Cortex of kidney (tissue), 1 donor: ENCODE measurements at places on chromosomes 1 and 21.

- DNase-seq = no peak
These were observed 63.4 kb downstream of the CD2 start for GRCh38 chr1:116817582-116818064.

- no peak for DNase-seq
These were observed 64.0 kb upstream of the TARDBP start for GRCh38 chr1:10948463-10948775.

DNA sequence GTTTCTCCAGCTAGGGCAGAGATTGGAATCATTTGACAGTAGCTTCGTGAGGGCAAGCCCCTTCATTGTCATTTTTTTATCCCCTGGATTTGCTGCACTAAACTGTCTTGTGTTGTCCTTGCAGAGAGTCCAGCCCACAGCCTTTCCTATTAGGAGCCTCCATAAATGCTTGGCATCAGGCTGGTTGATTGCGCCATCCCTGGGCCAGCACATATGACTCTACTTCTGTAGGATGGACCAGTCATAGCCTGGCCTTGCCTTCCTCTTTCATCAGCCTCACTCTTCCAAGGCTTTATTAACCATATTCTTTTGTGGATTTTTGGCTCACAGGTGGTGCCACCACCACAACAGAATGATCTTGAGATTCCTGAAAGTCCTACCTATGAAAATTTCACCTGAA lies 31.4 kb downstream of the LY9 start:
- DNase-seq = no peak

DNA sequence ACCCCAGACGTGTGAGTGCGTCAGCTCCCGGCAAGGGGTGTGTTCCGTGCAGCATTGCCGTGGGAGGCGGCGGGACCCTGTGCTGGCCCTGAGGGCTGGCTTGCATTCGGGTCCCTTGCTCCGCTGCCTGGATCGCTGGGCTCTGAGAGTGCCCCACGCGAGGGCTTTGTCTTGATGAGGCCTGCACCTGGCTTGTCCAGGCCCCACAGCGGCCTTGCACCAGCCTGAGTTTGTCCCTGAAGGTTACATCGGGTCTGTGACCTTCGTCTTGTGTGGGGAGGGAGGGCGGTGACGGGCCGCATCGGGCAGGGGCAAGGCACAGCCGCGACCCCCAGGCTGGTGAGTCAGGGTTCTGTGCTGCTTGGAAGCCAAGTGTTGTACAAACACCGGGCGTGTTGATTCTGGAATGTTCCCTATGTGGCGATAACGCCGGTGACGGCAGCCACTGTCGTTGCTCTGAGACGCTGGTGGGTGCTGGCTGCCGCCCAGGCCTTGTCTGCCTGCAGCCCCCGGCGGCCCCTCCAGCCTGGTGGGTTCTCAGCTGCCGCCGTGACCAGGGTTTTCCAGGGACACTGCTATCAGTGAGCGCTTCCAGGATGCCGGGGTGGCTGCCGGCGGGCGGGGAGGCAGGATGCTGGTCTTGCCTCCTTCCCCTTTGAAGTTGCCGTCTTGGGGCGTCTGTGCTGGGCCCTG lies 42.9 kb downstream of the SLX9 start:
- DNase-seq = no peak

DNA sequence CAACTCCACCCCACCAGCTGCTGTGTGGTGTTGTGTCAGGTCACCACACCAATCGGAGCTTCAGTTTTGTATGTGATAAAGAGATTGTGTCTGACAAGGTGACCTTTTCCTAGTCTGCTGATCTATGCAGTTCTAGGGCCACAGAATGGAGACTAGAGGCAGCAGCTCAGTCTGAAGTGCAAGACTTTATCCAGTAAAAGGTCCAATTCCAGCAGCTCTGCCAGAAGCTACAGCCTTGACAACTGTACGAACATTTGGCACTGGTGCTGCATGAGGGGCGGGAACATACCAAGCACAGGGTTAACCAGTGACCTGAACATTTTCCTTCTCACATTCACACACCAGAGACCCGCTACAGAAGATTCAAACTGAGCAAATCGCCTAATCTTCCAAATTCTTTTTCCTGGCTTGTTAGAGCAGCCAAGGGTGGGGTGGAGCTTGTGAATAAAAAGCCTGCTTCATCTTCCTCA lies 9.3 kb downstream of the FMO1 start:
- no peak for DNase-seq

GRCh38 chr1:15272009-15272781 lies 25.2 kb downstream of the FHAD1 start:
- no peak for DNase-seq

DNA sequence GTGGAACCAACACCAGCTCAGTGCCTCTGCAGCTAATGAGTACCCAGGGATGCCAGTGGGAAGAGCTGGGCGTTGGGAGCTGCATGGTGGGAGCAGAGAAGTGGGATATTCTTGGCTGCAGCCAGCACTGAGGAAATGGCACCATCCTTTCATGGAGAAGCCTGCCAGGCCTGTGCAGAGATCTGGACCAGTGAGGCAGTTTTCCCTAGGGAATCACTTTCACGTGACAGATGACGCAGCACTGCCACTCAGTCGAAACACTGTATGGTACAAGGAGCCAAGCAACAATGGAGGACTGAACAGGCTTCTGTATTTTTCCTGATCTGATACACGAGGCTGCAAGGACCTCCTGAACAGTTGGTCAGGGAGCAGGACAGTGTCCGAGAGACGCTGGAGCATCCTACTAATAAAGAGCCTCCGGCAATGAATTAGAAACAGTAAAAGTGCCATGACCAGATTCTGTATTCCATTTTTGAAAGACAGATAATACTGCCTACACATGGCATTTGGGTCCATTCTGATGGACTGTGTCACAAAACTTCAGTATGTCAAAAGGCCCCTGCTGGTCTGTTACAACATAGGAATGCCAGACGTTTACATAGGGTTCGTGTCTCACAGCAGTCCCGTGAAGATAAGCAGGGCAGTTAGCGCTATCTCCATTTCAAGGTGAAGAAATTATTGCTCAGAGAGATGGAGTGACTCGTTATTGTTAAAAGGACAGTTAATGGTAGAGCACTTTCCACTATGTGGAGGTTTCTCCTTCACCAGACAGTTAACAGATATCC lies 44.0 kb upstream of the LMO4 start:
- no peak for DNase-seq

DNA sequence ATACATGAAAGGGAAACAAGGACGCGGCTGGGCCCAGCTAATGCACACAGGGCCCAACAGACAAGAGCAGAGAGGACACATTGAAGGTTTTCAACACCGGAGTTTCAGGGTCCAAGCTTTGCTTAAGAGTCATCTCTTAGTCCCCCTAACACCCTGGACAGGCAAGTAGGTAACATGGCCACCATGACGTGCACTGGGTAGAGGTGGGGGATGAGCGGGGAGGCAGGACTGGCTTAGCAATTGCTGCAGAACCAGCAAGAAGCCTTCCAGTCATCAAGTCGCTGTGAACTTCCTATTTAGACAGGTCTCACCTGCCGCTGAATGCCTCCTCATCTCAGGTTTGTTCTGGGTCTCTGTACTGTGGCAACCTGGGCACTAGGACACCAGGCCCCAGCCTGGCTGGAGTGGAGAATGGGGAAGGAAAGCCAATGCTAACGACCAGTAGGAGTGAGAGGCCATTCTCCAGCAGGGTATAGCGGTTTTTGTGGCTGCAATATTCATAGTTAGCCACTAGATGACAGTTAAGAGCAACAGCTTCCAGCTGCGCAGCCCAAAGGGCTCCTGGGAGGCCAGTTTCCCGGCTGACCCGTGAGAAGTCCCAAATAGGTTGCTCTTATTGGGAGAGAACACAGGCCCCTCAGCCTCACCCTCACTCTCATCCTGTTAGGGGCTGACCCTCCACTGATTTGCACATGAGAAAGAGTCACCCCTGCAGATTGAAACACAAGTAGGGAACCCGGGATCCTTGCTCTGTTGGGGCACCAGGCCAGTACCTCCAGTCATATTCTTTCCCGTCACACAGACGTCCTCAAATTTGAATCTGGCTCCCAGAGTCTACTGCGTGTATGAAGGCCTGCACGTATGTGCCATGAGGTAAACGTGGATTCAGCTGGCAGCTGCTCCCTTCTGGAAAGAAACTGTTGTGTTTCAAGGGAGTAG lies 6.0 kb upstream of the PIGC start:
- DNase-seq = no peak

DNA sequence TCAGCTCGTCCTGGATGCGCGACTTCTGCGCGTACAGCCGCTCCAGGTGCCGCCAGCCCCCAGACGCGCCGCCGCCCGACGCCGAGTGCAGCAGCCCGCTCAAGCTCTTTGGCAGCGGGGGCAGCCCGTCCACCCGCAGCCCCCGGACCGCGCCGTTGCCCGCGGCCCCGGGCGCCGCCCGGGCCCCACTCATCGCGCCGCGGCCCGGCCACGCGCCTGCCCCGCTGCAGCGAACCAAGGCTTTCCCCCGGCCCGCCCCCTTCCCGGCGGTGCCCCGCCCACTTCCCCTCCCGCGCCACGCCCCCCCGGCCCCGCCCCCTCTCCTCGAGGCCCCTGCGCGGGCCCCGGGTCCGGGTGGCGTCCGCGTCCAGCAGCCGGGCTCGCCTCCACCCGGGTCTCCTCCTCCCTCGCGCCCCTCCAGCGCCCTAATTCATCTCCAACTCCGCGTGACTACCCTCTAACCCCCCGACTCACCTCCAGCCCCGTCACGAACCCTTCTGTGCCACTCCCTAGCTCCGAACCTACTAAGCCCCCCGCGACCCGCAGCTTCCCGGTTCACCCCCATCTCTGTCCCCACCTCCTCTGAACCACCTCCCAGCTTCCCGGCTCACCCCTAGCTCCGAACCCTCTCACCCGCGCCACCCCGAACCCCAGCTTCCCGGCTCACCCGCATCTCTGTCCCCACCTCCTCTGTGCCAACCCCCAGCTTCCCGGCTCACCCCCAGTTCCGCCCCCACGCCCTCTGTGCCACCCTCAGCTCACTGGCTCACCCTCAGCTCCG lies at the start of gene FAM89A:
FAM89A (minus strand) TSS at position 236 of the 781 bp plus-strand sequence; CDS start at position 193, 43 bp downstream.
- no peak for DNase-seq

GRCh38 chr1:84982395-84982794 lies 14.5 kb downstream of the MCOLN2 start:
- DNase-seq = no peak

- no peak for DNase-seq
These were observed 408.0 kb downstream of the DISC1 start for GRCh38 chr1:232034556-232034955.

DNA sequence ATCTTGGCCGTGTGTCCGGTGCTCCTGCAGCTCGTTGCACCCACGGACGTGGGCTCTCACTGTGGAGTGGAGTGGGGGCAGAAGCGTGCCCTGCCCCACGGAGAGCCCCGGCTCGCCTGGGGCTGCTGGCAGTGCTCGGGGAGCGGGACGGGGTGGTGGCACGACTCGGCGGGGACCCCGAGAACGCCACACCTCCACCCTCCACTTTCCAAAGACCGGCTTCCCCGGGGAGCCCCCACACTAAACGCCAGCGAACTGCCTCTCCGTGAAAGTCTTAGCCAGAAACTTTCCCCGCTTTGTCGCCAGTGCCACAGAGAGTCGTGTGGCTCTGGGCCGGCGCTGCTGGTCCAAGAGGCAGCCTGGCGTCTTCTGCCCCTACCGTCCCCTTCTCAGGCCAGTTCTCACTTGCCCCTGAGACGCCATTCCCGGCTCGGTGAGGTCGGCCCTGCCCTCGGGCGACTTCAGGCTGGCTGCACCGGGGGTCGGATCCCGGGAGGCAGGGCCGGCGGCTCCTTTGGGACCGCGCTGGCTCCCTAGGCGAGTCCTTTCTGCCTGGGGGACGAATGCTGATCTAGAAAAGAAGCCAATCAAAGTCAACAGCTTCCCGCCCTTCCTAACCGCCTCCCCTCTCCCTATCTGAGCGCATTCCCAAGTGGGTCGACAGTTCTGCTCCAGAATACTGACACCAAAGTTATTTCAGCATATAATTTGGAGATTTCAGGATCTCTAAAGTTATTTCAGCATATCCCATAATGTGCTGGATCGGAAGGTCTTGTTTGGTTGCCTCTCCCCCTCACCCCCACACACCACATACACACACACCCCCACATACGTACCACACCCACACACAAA lies 2.6 kb upstream of the SAMD13 start:
- DNase-seq = no peak

DNA sequence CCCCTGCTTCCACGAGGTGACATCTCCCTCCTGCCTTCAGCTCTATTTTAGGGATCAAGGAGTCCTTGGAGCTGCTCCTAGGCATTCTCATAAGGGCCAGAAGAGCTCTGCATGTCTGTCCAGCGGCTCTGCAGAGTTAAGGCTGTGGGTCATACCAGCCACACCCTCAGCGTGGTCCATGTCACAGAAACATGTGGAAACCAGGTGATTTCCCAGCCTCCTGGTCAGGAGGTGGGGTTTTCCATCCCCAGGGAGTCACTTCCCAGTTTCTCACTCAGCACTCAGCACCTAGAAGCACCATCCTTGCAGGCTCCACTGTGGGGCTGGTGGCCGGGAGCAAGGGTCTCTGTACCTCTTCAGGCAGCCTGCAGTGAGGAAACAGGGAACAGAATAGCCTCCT lies 1.4 kb upstream of the TNFRSF1B start:
- no peak for DNase-seq

DNA sequence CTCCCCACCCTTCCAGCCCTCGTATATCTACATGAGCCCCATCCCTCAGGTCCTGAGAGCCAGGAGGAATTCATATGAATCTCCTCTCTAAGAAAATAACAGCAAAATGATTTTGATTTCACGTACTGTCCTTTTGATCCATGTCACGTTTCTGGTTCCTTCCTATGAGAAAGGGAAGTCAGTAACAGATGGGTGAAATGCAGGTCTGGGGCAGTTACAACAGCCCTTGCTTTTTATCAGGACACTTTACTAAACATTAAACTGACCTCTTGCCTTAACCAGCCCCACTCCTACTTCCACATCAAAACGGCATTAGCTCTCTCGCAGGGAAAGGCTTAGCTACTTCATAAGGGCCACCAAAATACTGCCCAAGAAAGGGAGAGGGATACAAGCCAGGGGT lies 59.0 kb downstream of the SPATA46 start:
- no peak for DNase-seq

DNA sequence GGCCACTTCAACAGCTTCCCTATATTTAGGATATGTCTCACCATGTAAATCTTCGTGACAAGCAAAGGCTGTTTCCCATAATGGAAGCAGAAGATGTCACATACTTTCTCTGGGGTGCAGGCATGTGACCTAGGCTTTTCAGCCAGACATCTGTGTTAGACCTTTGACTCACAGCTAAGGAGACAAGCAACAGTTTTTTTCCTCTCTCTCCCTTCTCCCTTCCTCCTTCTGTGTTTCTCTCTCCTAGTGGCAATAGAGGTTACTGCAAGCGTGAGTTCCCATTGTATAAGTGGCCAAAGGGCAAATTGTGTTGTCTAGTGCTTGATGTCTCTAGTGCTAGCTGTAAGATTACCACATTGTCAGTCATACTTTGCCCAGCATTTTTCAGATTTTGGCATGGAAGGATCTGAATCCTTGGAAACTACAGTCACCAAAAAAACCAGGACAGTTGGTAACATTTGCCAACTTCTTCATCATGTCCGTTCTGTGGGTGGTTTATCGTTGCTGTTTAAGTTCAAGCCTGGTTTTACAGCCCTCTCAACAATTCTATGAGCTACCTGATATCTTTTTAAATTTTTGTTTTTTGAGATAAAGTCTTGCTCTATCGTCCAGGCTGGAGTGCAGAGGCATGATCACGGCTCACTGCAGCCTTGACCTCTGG lies 44.4 kb upstream of the RABGAP1L start:
- DNase-seq = no peak
